ENCODE measurements at places on chromosomes 11 and 22. TPM values are rescaled to one million over a fixed set of nuclear protein-coding genes. Genes with fewer than 3 reads are reported as not detected.

- no peak overlapping the region for H3K27ac ChIP-seq
- DNase-seq = peak; percentile 23
- no peak overlapping the region for H3K4me3 ChIP-seq
- H3K27me3 ChIP-seq = no peaks in the 10 kb centered on the region
- H3K4me1 ChIP-seq = no peaks in the 10 kb centered on the region
These were observed 37.1 kb downstream of the TAF1D start for GRCh38 chr11:93704237-93704636.

GRCh38 chr11:111414267-111414931 is 35.3 kb upstream of the POU2AF1 start:
- peak overlapping the region; percentile 10 for H3K4me3 ChIP-seq
- H3K4me1 ChIP-seq = peaks cover 49% of the 10 kb centered on the region
- no peaks in the 10 kb centered on the region for H3K27me3 ChIP-seq
- H3K36me3 ChIP-seq = no peaks in the 10 kb centered on the region

DNA sequence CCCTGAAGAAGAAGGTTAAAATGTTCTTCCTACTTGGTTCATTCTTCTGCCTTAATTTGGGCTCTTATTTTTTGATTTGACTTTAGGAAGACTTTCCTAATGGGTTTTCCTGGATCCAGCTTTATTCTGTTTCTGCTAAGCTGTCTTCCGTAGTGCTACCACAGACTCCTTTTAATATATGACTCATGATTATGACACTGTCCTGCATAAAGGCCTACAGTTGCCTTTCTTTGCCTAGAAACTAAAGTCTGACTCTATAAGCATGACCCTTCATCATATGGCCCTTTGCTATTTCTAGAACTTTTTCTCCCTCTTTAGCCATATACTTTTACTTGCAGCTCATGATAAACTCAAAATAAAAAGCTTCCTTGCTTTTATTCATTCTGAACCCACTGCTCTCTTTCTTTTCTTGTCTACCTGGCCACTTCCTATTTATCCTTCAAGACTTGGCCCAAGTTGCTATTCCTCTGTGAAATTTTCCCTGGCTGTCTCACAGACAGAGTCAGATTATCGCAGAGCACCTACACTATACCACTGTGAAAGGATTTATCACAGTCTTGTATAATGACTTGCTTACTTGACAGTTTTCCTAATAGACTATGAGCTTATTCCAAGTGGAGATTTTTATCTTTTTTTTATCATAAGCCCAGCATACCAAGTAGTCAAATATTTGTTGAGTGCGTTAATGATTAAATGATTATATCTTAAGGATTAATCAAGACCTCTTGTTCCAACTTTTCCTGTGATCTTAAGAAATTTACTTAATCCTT is 24.7 kb downstream of the TBCEL start:
- H3K4me1 ChIP-seq = no peaks in the 10 kb centered on the region
- peaks cover 13% of the 10 kb centered on the region for H3K36me3 ChIP-seq
- DNase-seq = no peak
- H3K27me3 ChIP-seq = no peaks in the 10 kb centered on the region
- H3K4me3 ChIP-seq = no peak overlapping the region

DNA sequence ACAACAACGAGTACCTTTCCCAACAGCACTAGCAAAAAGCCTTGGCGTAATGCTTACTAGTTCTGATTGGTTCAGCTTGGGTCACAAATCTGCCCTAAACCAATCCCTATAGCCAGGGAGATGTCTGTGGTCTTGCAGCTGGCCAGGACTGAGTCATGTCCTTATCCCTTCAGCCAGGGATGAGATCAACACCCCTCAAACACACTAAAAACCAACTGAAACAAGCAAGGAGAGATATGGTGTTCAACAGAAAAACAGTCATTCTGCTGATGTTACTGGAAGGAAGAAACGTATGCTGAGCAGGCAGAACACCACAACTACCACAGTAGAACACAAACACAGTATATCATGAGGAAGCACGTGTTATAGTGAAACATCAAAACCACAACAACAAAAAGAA is 375.6 kb downstream of the LARGE1 start:
- H3K4me1 ChIP-seq = no peaks in the 10 kb centered on the region
- H3K4me3 ChIP-seq = no peak overlapping the region
- no peak overlapping the region for H3K27ac ChIP-seq
- H3K36me3 ChIP-seq = no peaks in the 10 kb centered on the region

GRCh38 chr11:2137202-2138067 is 1.8 kb downstream of the IGF2 start:
- H3K27me3 ChIP-seq = peaks cover 57% of the 10 kb centered on the region
- peaks cover 16% of the 10 kb centered on the region for H3K4me1 ChIP-seq
- no peak for DNase-seq

GRCh38 chr11:86408845-86409244 is 34.2 kb downstream of the CCDC81 start:
- no peaks in the 10 kb centered on the region for H3K36me3 ChIP-seq
- no peak for DNase-seq
- no peak overlapping the region for H3K27ac ChIP-seq
- H3K4me3 ChIP-seq = no peak overlapping the region
- H3K27me3 ChIP-seq = no peaks in the 10 kb centered on the region
- no peaks in the 10 kb centered on the region for H3K4me1 ChIP-seq

DNA sequence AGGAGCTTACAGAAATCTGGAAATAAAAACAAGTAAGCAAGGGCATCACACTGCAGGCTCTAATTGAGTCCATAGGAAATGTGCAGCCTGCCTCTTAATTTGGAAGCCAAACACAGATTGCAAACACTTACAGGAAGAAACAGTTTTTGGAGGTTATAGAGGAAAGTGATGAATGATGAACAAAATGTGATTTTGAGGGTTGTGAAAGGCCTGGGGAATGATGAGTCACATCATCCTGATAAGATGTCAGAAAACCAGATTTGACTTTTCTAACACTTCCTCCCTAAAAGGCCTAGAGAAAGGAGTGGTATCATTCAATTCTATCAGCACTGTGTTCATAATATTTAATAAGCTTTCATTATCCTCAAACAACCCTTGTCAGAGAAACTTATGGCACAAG is 96.6 kb upstream of the POU2AF2 start:
- peaks cover 2% of the 10 kb centered on the region for H3K27me3 ChIP-seq
- H3K27ac ChIP-seq = no peak overlapping the region
- no peak overlapping the region for H3K4me3 ChIP-seq
- H3K36me3 ChIP-seq = no peaks in the 10 kb centered on the region
- no peaks in the 10 kb centered on the region for H3K4me1 ChIP-seq
- no peak for DNase-seq

DNA sequence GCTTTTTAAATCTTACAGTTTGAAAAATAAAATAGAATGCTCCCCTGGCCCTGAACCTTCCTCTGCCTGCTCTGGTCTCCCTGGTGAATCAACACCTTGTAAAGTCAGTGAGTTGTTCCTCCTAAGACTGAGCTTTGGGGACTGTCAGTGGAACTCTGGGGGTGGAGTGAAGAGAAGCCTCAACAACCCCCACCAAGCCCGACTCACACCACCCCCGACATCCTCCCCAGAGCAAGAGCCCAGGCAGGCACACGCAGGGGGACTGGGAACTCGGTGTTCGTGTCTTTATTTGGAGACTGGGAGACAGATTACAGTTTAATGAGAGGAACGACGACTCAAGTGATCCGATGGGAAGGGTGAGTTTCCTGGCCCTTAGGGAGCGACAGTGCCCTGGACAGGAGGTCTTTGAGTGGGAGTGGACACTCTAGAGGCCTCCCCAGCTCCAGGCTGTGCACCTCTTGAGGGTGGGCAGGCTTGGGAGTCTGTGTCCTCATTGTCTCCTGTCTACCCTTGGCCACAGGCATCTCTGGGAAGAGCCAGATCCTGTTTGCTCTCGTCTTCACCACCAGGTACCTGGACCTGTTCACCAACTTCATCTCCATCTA is 6.2 kb downstream of the KDELR3 start:
- H3K27ac ChIP-seq = no peak overlapping the region
- H3K4me3 ChIP-seq = no peak overlapping the region

- no peak for DNase-seq
- H3K4me3 ChIP-seq = no peak overlapping the region
- peaks cover 16% of the 10 kb centered on the region for H3K4me1 ChIP-seq
- H3K27ac ChIP-seq = no peak overlapping the region
These were observed 124.3 kb downstream of the C11orf58 start for GRCh38 chr11:16862726-16863125.

- H3K27ac ChIP-seq = no peak overlapping the region
- H3K4me1 ChIP-seq = peaks cover 20% of the 10 kb centered on the region
- peaks cover 5% of the 10 kb centered on the region for H3K36me3 ChIP-seq
These were observed 24.8 kb downstream of the UVRAG start for GRCh38 chr11:75839851-75840250.

GRCh38 chr11:7609015-7609414 is 64.3 kb downstream of the CYB5R2 start:
- DNase-seq = no peak
- peaks cover 12% of the 10 kb centered on the region for H3K36me3 ChIP-seq
- H3K27me3 ChIP-seq = no peaks in the 10 kb centered on the region

DNA sequence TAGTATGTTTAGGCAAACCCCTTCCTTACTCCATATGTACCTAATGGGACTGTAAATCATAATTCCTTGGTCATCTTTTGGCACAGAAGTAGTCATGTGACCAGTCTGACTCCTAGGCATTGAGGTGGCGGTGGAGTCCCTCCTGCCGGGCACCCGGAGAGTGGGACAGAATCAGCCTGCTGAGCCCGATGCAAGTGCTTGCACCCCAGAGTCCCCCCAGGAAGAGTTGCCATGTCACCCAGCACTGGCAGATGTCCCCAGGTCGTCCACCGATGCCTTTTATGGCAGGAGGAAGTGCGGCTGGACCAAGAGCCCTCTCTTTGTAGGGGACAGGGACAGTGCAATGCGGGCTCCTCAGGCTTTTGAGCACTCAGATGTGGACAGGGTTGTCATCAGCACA is 500.3 kb downstream of the NELL1 start:
- no peaks in the 10 kb centered on the region for H3K36me3 ChIP-seq
- no peak for DNase-seq
- no peaks in the 10 kb centered on the region for H3K27me3 ChIP-seq
- no peak overlapping the region for H3K27ac ChIP-seq
- H3K4me3 ChIP-seq = no peak overlapping the region

GRCh38 chr11:87035976-87036583 is 1.7 kb upstream of the TMEM135 start:
- peaks cover 3% of the 10 kb centered on the region for H3K36me3 ChIP-seq
- H3K4me3 ChIP-seq = no peak overlapping the region
- DNase-seq = no peak
- no peaks in the 10 kb centered on the region for H3K27me3 ChIP-seq
- H3K27ac ChIP-seq = no peak overlapping the region

DNA sequence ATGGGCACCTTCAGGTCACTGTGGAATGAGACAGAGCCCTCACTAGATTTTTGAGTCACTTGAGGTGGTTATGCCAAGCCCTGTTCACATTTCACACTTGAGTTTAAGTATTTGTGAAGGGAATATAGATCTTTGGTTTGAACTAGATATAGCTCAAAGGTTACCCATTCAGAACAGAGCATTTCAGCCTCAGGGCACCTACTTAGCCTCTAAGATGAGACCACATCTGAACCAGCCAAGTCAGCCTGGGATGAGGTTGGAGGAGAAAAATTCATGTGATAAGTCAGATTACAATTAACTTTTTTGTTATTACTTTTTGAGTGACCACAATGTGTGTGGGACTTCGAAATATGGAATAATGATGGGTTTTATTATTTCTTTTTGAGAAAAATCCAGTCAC is 127.8 kb downstream of the TEAD1 start:
- peaks cover 62% of the 10 kb centered on the region for H3K27me3 ChIP-seq
- H3K4me1 ChIP-seq = no peaks in the 10 kb centered on the region
- H3K27ac ChIP-seq = no peak overlapping the region
- no peak for DNase-seq

DNA sequence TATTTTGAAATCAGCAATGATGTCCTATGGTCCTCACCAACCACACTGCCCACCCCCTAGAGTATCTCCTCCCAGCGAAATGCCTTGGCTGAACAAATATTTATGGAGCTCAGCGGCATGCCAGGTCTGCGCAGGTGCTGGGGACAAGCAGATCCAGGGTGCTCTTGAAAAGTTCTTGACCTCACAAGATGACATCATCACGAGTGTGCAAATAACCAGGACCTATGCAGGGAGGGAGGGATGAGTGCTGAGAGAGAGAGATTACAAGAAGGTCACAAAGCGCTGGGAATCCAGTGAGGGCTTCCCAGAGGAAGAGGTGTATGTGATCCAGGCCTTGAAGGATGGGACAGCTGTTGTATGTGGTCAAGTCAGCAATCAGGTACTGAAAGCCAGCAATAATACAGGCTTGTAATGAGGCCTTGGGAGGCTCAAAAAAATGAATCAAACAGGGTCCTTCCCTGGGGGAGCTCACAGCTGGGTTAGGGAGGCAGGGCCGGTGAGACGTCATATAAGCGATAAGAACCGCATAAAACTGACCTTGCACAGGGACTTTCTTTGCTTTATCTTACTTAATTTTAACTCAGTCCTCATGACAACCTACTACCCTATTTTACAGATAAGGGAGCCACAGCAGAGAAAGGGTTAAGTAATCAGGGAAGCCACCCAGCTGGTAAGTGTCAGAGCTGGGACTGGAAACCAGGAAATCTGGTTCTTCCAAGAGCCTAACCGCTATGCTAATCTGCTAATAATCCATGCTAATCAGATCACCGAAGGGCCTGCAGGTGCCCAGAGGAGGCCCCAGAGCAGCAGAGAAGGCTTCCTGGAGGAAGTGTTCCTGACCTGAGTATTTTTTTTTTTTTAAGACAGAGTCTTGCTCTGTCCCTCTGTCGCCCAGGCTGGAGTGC is 8.2 kb downstream of the ARRB1 start:
- H3K27ac ChIP-seq = peak overlapping the region; percentile 46
- peaks cover 96% of the 10 kb centered on the region for H3K4me1 ChIP-seq
- no peaks in the 10 kb centered on the region for H3K36me3 ChIP-seq
- H3K27me3 ChIP-seq = no peaks in the 10 kb centered on the region
- H3K4me3 ChIP-seq = no peak overlapping the region

Gene ZNRF3
- total RNA-seq = 2.2 TPM

Gene CCDC188
- not detected for total RNA-seq

Gene TEX54
- total RNA-seq = not detected

Gene LMO2
- total RNA-seq = not detected

Gene MRGPRX4
- not detected for total RNA-seq

Gene CBLIF
- not detected for total RNA-seq

Gene NCAM1
- not detected for total RNA-seq

Gene PRR5
- 7.9 TPM for total RNA-seq

Gene PKP3
- total RNA-seq = not detected

Gene PARVG
- 67.8 TPM for total RNA-seq

Gene CRYBA4
- not detected for total RNA-seq

Gene PGA4
- total RNA-seq = not detected
